ENCODE measurements at places on chromosomes 1 and 21. TPM values are rescaled to one million over a fixed set of nuclear protein-coding genes. Genes with fewer than 3 reads are reported as not detected.

- DNase-seq, result no peak
Observed at GRCh38 chr1:7299994-7300393, 471.1 kb upstream of the VAMP3 start.

- no peak for DNase-seq
Observed at GRCh38 chr1:226474443-226475141, 66.7 kb upstream of the PARP1 start.

DNA sequence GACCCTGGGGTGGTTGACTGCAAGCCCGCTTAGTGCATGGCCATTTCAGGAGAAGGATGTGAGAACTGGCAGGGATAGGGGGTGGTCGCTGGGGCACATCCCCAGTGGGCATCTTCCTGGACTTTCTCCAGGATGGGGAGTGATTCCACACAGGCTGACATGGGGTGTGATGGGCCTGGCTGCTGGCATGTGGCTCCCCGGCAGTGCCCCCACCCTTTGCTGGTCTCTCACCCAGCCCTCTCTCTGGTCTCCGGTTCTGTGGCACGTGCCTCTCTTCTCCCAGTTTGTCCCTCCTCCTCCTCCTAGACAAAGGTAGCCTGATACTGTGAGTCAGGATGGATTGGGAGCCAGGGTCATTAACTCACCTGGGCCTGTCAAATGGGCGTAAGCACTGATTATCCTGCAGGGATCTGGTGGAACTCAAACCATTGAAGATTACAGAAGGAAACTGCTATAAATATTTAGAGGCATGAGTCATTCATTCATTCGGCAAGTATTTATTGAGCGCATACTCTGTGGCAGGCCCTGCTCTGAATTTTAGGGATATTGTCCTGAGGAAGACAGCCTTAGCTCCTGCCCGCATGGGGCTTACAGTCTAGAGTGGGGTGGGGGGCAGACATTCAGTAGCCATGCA, 23.6 kb upstream of the EPS8L3 start:
- DNase-seq, result no peak

DNA sequence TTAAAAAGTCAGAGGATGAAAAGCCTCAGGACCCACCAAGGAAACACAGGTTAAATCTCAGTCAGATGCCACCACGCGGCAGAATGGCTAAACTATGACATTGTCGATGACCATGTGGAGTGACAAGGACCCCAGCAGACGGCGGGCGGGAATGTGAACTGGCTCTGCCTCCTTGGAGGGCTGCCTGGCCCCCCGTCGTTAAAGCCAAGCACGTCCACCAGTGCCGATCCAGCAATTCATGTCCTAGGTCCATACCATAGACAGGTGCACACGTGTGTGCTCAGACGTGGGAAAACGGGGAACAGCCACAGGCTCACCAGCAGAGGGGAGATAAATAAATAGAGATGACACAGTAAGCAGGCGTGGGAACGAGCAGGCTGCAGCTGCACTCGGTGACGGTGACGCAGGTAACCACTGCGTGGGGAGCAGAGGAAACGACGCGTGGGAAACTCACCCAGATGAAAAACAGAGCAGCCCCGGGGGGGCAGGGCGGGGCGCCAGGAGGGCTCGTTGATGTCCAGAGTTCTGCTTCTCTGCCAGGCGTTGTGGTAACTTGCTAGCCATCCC, 28.3 kb upstream of the PCBP3 start:
- no peak for DNase-seq

DNA sequence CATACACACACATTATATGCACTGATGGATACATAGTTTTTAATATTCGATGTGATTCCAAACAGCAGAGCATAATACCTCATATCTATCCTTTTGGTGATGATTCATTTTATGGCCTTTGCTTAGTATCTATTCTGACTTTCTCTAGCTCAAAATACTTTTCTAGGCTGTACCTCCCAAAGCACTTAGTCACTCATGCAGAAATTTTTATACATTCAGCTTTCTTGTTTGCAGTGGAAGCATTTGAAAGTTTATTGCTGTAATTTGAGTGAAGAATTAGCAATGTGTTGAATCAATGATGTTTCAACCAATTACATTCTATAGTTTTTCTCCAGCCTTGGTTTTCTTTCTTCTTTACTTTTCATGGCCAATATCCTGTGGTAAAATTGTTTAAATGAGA, 66.7 kb downstream of the LBR start:
- DNase-seq, result no peak

GRCh38 chr1:222535455-222535854, 12.4 kb downstream of the HHIPL2 start:
- DNase-seq, result no peak

- DNase-seq, result no peak
Observed at GRCh38 chr1:28578696-28579218, 13.3 kb upstream of the RAB42 start.

DNA sequence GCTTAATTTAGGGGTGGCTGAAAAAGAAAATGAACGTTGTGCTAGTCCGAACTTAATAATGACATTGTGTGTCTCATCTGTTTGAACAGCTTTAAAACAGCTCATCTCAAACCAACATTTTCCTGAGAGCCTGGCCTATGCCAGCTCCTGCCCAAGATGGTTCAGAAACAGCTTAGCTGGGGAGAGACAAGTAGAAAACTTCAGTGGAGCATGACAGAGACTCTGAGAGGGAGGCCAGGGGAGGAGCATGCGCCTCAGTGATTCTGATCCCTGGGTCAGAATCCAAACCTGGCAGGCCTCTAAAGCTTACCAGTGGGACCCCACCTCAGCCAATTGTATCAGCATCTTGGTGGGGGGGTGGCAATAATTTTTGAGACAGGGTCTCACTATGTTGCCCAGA, 99.3 kb downstream of the TAS1R2 start:
- no peak for DNase-seq

- DNase-seq, result no peak
Observed at GRCh38 chr21:29678626-29679025, 261.2 kb downstream of the GRIK1 start.

GRCh38 chr1:96308314-96308713, 413.3 kb upstream of the PTBP2 start:
- DNase-seq, result no peak

DNA sequence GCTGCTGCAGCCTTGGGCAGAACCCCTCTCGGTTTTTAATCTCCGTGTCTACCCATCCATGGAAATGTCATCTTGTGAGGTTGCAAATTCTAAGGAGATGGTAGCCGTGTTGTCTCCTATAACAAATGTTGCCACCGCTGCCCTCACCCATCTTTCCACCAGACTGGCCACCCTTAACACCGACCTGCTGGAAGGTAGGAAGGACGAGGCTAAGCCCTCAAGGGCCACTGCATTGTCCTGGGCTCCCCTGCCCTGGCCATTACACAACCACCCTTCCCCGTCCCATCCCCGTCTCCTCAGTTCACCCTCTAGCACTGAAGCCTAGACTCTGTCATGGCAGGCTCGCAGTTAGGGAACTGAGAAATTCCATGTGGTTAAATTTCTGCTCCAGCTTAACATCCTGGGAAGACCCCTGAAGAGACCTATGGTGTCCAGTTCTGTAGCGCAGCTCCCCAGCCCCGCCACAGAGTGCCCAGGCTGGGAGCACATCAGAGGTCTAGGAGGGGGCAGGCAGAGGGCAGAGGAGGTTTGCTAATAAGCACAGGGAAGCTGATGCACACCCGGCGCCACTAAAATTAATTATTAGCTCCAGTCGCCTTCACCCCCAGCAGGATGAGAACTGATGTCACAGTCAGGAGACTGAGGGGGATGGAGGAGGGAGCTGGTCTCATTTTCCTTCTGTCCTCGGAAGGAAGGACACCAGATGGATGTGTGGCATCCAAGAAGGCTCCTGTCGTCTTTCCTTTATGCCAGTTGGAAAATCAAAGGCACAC, 38.3 kb downstream of the STUM start:
- DNase-seq, result no peak

- no peak for DNase-seq
Observed at GRCh38 chr1:155773221-155773620, 83.8 kb downstream of the GON4L start.

- no peak for DNase-seq
Observed at GRCh38 chr1:21322681-21323016, 32.4 kb upstream of the ECE1 start.

DNA sequence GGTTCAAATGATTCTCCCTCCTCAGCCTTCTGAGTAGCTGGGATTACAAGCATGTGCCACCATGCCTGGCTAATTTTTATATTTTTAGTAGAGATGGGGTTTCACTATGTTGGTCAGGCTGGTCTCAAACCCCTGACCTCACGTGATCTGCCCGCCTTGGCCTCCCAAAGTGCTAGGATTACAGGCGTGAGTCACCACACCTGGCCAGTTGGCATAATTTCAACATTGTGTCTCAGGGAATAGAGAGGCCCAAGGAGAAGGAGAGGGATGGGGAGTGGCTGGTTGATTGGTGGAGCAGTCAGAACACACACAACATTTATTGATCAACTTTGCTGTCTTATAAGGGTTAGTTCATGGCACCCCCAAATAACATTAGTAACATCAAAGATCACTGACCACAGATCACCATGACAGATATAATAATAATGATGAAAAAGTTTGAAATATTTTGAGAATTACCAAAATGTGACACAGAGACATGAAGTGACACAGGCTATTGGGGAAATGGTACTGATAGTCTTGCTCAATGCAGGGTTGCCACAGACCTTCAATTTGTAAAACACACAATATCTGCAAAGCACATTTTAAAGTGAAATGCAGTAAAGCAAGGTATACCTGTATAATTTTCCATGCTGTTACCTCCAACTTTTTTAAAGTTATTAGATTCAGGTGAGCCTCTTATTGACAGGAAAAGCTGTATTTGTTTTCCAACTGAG, 15.8 kb upstream of the CYB5R1 start:
- DNase-seq, result no peak

GRCh38 chr1:17404820-17405219, 32.8 kb downstream of the PADI6 start:
- DNase-seq, result no peak

DNA sequence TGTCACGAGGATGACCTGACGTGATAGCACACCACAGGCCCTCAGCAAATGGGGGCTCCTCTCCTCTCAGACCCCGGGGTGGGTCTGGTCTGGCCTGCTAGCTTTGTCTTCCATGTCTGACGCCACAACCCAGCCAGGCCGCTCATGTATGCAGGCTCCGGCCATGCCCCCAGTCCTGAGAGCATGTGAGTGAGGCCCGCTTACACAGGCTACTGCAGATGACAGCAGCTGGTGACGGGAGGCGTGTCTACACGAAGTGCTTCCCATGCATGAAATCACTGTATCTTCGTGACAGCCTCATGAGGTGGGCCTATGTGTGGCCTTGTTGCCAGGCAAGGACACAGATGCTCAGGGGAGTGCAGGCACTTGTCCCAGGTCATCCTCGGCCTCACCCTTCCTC, 16.4 kb downstream of the WNT4 start:
- DNase-seq, result no peak

- no peak for DNase-seq
Observed at GRCh38 chr21:43572446-43572845, 86.8 kb downstream of the HSF2BP start.

- DNase-seq, result no peak
Observed at GRCh38 chr1:42720868-42721267, 19.2 kb downstream of the CLDN19 start.

GRCh38 chr1:16924919-16925477, 3.3 kb downstream of the CROCC start:
- no peak for DNase-seq

DNA sequence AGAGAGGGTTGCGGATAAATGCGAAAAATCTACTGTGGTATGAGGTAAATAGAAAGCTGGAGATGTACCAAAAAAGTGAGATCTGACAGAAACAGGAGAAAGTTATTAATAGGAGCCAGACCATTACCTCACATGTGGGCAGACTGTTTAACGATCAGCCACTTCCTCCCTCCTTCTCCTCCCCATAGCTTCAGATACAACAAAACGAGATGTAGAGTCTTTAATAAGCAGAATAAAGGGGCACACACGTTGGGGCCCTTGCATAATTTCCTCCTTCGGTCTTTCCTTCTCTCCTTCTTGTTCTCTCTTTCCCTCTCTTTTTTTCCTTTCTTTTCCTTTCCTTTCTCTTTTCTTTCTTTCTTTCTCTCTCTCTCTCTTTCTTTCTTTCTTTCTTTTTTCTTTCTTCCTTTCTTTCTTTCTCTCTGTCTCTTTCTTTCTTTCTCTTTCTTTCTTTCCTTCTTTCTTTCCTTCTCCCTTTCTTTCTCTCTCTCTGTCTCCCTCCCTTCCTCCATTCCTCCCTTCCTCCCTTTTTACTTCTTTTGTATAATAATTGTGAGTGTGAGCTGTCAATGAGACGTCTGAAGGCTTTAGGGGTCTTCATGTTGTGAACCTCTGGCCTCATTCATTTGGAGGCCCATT, 242.1 kb downstream of the GRIK1 start:
- no peak for DNase-seq

DNA sequence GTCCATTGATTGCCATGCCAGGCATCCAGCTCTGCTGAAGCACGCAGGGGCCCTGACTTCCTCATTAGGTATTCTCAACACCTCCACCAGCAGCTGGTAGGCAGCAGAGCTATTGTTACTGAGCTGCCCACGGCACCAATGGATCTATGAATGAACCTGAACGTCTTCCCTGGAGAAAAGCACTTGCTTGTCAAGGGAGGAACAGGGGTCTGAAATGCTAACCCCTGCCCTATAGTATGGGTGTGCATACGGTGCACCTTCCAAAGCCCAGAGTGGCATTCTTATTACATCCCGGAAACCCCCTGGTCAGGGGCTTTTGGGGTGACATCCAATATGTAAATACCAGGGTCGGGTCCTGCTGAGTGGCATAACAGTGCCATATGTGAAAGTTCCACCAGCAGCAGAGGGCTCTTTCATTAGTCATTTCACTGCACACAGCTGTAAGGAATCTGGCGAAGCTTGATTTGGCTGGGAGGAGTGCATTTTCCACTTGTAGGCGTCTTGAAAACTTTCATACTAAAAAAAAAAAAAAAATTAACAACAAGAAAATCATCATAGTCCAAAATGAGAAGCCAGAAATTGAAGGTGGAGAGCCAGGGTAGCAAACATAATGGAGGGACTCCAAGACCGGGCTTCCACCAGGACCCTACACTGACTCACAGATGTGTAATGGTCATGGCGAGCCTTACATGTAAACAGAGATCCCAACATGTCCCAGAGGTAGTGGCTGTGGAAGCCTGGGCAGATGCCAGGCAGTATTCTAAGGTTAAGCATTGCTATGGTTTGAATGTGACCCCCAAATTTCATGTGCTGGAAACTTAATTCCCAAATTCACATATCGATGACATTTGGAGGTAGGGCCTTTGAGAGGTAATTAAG, 58.8 kb upstream of the PRDX6 start:
- peak; percentile 77 for DNase-seq

The TMEM51 gene
- not detected for total RNA-seq

The LHX8 gene
- total RNA-seq, result not detected

The FAM163A gene
- not detected for total RNA-seq

The TMEM59 gene
- 85.9 TPM for total RNA-seq

The FMN2 gene
- not detected for total RNA-seq

The SPEN gene
- 58.6 TPM for total RNA-seq

The CNR2 gene
- total RNA-seq, result 3.8 TPM

The RORC gene
- total RNA-seq, result 1.3 TPM

Data from natural killer cell treated with Interleukin-12 subunit alpha and Interleukin-12 subunit beta and Interleukin-15 and Interleukin-18, amount 100 ng/mL, for 72 hours (primary cell).